Tibial nerve (tissue), 4 donors: ENCODE measurements at places on chromosomes 3 and 15. TPM values are rescaled to one million over a fixed set of nuclear protein-coding genes. Genes with fewer than 3 reads are reported as not detected.

DNA sequence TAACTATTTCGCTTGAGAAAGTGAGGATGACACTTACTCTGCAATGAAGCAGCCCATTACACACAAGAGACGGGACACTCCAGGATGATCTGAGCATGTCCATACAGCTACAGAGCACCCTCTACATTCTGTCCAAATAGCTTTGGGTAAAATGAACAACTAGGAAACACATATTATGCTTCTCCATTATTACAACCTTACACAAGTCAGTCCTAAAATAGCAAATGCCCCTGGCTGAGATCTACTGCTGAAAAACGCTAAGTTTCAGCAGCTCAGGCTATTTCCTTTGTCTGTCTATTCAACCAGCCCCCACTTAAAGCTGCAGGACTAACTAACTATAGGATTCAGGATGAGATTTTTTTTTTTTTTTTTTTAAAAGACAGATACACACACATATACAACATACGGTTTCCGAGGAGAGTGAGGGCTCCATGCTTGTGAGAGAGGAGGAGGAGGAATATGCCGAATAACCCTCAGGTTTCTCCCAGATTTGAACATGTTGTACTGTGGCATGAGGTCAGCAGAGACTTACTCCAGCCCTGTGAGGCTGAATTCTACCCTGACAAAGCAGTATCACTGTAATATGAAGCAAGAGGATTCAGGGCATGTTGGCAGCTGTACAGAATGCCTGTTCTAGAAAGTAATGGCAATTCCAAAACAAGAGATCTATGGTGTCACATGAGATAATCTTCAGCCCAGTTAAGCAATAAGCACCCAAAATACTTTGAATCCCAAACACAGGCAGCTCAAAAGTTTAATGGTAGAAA lies 117.3 kb upstream of the PLXND1 start:
- H3K27ac ChIP-seq, result peak overlapping the region; percentile 41
- peak; percentile 83 for DNase-seq
- H3K36me3 ChIP-seq, result no peaks in the 10 kb centered on the region
- H3K4me3 ChIP-seq, result no peak overlapping the region

The AADAC gene
- total RNA-seq, result not detected

GRCh38 chr15:100772478-100772877 lies 107.2 kb upstream of the ALDH1A3 start:
- H3K27ac ChIP-seq, result no peak overlapping the region
- no peak for DNase-seq
- no peaks in the 10 kb centered on the region for H3K36me3 ChIP-seq
- H3K27me3 ChIP-seq, result no peaks in the 10 kb centered on the region
- H3K4me1 ChIP-seq, result no peaks in the 10 kb centered on the region

The CNTN6 gene
- total RNA-seq, result 0.20 TPM

- no peaks in the 10 kb centered on the region for H3K27me3 ChIP-seq
Observed at GRCh38 chr3:14913926-14914778, 33.2 kb upstream of the NR2C2 start.

GRCh38 chr3:65883613-65884012 lies 155.1 kb downstream of the MAGI1 start:
- DNase-seq, result no peak
- H3K27me3 ChIP-seq, result no peaks in the 10 kb centered on the region
- no peaks in the 10 kb centered on the region for H3K36me3 ChIP-seq
- H3K4me1 ChIP-seq, result no peaks in the 10 kb centered on the region

GRCh38 chr3:16534640-16535262 lies 21.3 kb upstream of the RFTN1 start:
- H3K27ac ChIP-seq, result no peak overlapping the region
- no peak overlapping the region for H3K4me3 ChIP-seq
- H3K27me3 ChIP-seq, result no peaks in the 10 kb centered on the region
- DNase-seq, result no peak
- no peaks in the 10 kb centered on the region for H3K36me3 ChIP-seq
- H3K4me1 ChIP-seq, result no peaks in the 10 kb centered on the region

The PRSS50 gene
- not detected for total RNA-seq

- H3K27me3 ChIP-seq, result no peaks in the 10 kb centered on the region
- H3K27ac ChIP-seq, result no peak overlapping the region
- no peaks in the 10 kb centered on the region for H3K36me3 ChIP-seq
- H3K4me3 ChIP-seq, result no peak overlapping the region
- H3K4me1 ChIP-seq, result no peaks in the 10 kb centered on the region
Observed at GRCh38 chr15:67385971-67386370, 131.4 kb downstream of the IQCH start.

DNA sequence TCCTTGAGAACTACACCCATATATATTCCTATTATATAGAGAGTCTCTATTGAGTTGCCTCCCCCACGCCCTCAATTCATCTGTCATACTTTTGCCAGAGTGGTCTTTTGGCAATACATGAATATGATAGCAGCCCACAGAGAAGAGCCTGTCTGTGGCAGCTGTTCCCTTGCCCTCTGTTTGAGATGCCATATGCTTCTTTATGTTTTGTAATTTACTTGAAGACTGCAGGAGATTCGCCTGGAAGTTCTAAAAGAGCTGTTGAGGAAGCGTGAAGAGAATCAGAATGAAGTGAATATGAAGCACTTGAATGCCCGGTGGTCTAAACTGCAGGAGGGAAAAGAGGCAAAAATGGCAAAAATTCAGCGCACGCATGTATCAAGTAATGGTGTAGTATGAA lies 27.2 kb downstream of the CFAP91 start:
- no peak for DNase-seq
- H3K4me3 ChIP-seq, result no peak overlapping the region
- H3K27me3 ChIP-seq, result no peaks in the 10 kb centered on the region
- H3K36me3 ChIP-seq, result peaks cover 35% of the 10 kb centered on the region
- no peaks in the 10 kb centered on the region for H3K4me1 ChIP-seq

GRCh38 chr3:139297588-139298311 lies 46.1 kb upstream of the MRPS22 start:
- no peak overlapping the region for H3K27ac ChIP-seq
- H3K27me3 ChIP-seq, result no peaks in the 10 kb centered on the region
- no peak for DNase-seq
- no peaks in the 10 kb centered on the region for H3K4me1 ChIP-seq

The PAQR9 gene
- not detected for total RNA-seq

- H3K27me3 ChIP-seq, result no peaks in the 10 kb centered on the region
- no peak for DNase-seq
- no peaks in the 10 kb centered on the region for H3K36me3 ChIP-seq
- H3K27ac ChIP-seq, result no peak overlapping the region
- no peak overlapping the region for H3K4me3 ChIP-seq
Observed at GRCh38 chr3:181572432-181572831, 139.3 kb upstream of the SOX2 start.

DNA sequence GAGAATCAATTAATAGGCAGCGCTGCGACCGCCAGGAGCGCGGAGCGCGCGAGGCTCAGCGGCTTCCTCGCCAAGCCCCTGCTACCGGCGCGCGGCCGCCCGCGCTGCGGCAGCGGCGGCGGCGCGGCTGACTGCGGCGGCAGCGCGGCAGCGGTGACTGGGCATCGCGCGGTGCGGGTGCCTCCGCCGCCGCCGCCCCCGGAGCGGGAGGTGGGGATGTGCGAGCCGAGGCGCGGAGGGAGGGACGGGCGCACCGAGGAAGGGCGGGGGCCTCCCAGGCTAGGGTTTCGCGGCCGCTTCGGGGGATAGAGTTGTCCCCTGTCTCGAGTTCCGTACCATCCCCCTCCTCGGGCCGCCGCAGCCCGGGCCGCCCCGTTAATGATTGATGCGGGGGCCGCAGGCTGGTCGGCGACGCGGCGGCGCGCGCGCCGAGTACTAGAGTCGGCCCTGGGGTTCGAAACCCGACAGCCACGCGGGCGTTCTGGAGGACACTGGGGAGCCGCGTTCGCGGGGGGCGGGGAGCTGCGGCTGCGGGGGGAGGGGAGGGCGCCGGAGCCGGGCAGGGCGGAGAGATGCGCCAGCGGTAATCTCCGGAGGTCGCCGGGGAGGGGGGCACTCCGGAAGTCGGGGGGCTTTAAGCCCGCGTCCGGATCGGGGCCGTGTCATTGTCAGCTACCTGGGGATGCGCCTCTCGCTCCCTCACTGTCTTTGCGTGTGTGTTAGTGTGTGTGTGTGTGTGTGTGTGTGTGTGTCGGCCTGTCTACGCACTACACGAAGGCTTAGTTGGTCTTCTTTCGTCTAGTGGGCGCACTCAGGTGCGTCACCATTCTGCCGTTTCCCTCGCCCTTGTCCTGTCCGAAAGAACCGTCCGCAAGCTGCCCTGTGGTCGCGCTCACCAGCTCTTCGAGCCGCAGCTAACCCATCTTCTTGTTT lies at the start of gene PAQR9:
Gene PAQR9 (minus strand): TSS at position 159 of the 933 bp plus-strand sequence. CDS start 338 bp downstream, outside the sequence.
- H3K27me3 ChIP-seq, result no peaks in the 10 kb centered on the region
- H3K4me3 ChIP-seq, result peak within 1 kb of the TSS; percentile 22
- no peaks in the 10 kb centered on the region for H3K36me3 ChIP-seq
- H3K27ac ChIP-seq, result no peak within 1 kb of the TSS

The SLC28A1 gene
- total RNA-seq, result not detected

- no peak overlapping the region for H3K27ac ChIP-seq
- no peaks in the 10 kb centered on the region for H3K4me1 ChIP-seq
- no peak overlapping the region for H3K4me3 ChIP-seq
- H3K27me3 ChIP-seq, result no peaks in the 10 kb centered on the region
- no peak for DNase-seq
Observed at GRCh38 chr15:49842031-49842730, 221.3 kb downstream of the DTWD1 start.

GRCh38 chr15:32882955-32883354 lies 165.2 kb downstream of the GREM1 start:
- DNase-seq, result no peak
- H3K27me3 ChIP-seq, result no peaks in the 10 kb centered on the region
- no peaks in the 10 kb centered on the region for H3K36me3 ChIP-seq
- no peak overlapping the region for H3K27ac ChIP-seq

The GABRB3 gene
- 3.9 TPM for total RNA-seq

DNA sequence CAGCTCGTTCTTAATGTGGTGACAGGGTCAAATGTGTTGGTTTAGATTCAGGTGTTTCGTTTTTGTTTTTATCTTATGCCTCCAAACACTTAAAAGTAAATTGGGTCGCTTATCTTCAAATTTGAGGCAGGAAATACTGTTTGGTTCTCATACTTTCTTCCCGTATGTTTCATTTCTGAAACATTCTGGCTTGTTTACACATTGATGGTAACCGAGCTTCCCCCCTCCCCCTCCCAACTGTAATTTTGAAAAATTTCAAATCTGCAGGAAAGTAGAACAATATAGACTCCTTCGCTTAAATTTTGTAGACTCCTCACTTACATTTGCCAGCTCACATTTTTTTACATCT lies 64.9 kb downstream of the CMTM8 start:
- no peaks in the 10 kb centered on the region for H3K27me3 ChIP-seq
- DNase-seq, result no peak
- H3K36me3 ChIP-seq, result no peaks in the 10 kb centered on the region
- H3K4me1 ChIP-seq, result no peaks in the 10 kb centered on the region
- H3K4me3 ChIP-seq, result no peak overlapping the region

GRCh38 chr3:56899078-56899477 lies 97.3 kb upstream of the ARHGEF3 start:
- H3K4me1 ChIP-seq, result no peaks in the 10 kb centered on the region
- no peak overlapping the region for H3K27ac ChIP-seq
- H3K27me3 ChIP-seq, result no peaks in the 10 kb centered on the region
- DNase-seq, result no peak
- no peak overlapping the region for H3K4me3 ChIP-seq
- no peaks in the 10 kb centered on the region for H3K36me3 ChIP-seq

The CCDC54 gene
- not detected for total RNA-seq

The SCAPER gene
- total RNA-seq, result 41.7 TPM
